ENCODE measurements at places on chromosomes 2 and 18.

DNA sequence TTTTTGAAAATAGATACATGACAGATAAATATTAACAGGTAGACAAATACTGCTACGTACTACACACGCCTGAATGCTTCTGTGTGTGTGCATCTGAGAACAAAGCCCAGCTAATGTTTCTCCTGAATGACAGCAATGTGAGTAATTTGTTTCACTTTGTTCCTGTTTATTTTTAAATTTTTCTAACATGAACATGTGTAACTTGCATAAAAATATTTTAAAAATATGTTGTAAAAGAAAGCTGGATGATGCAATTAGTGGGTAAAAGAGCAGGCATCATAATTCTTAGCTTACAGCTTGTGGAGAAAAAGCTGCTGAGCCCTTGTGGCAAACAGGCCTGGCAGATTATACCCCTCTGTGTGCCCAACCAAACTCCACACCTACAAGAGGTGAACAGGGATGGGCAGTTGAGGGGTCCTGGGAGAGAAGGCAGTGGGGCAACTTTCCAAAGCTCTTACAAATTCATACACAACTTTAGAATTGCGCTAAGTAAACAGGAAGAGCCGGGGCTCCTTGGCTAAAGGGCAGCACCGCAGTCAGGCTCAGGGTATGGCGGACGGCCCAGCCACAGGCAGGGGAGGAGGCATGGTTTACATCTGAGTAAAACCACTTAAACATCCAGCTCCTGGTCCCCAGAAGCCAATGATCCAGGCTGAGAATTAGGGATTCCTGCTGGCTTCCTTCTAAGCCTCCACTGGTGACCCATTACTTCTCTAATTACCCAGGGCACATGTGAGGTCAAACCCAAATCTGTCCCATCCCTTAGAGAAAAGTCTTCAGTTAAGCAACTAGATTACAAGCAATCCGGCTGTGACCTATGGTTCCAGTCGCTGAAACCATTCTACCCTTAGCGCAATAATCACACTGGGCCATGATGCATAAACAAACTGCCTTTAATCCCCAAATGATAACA lies 14.0 kb downstream of the PXDN start:
- no peak for DNase-seq

DNA sequence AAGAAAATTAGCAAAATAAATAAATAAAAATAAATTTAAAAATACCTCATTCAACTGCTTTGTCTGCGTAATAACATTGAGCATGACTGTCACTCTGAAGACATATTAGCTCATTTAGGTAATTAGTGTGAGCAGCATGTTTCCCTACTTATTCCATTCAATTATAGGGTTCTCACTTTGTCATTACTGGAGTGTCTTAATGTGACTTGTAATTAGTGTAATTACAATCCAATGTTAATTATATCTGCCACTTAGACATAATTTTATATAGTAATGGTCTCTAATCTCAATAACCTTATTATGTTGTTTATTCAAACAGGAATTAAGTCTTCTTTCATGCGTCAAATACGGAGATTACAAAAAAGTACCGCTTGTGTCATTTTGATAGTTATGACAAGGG lies 893.9 kb upstream of the ACVR2A start:
- DNase-seq = no peak

GRCh38 chr2:118430510-118431164 lies 342.4 kb downstream of the INSIG2 start:
- no peak for DNase-seq

- DNase-seq = no peak
Observed at GRCh38 chr2:222391743-222392285, 32.5 kb upstream of the SGPP2 start.

DNA sequence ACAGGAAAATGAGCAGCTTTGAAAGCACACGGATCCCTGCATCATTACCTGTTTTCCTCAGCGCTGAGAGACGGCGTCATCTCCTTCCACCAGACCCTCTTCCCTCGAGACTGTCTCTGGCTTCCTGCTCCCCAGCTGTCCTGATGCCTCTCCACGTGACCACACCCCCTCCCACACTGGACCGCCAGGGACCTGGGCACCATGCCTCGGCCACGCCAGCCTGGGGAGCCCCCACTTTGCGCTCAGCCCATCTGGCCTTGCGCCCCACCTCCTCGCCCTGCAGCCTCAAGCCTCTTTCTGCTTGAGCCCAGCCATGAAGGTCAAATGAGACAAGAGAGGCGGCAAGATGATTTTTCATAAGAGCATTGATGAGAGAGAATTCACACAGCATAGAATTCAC lies 66.0 kb upstream of the ACKR3 start:
- DNase-seq = no peak

DNA sequence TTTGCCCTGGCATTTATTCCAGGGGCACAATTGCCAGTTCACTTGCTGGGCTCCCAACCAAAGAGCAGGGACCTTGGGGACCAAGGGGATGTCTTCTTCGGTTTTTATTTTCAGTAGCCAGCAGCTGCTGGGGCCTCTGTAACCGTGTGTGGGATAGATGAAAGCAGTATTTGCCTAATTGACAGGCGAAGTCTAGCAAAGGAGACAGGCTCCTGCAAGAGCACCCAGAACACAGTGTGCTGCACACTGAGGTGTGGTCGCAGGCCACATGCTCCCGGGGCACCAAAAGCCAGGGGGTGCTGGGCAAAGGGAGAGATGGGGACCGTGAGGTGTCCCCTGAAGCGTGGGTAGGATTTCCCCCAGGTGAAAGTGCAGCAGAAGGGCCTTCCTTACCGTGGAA lies 5.3 kb downstream of the SAG start:
- DNase-seq = no peak

Measured in CD4-positive, alpha-beta T cell treated with Interleukin-15 for 4 hours (primary cell).